ENCODE measurements at places on chromosomes 5 and 9.
A peak's percentile ranks its signal among the peaks of the same experiment; 100 is the strongest.

DNA sequence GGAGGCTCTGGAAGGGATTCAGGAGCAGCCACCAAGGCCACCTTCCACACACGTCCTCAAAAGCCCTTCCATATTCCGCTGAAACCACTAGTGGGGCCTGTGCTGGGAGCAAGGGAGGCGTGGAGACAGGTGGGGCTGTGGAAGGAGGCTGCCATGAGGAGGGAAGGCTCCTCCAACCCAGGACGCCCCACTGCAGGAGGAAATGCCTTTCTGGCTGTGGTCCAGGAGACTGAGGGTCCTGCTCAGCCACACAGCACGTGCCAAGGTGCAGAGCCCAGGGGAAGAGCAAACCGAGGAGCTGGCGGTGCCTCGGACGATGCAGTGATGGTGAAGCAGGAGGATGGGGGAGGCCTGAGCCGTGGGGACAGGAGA lies 49.5 kb downstream of the ADAMTS2 start:
- DNase-seq, result no peak

DNA sequence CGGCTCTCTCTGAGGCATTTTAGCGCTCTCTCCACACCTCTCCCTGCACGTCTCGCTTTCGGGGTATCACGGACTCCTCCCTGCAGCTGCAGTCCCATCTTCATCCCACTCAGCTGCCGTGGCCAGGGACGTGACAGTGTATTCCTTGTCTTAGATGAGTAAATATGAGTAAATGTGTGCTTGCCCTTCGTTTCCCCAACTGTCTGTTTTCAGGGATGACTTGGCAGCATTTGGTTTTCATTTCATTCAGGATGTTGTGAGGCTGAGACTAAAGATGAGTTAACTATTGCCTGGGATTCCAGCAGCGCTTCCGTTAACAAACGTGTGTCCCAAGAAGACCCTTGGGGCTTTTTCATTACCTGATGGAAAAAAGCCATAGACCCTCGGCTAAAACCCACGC lies 29.5 kb downstream of the GDNF start:
- peak; percentile 90 for DNase-seq

GRCh38 chr5:126449751-126450271 lies 26.6 kb downstream of the GRAMD2B start:
- peak; percentile 93 for DNase-seq

GRCh38 chr9:109286571-109286977 lies 34.3 kb downstream of the EPB41L4B start:
- peak; percentile 91 for DNase-seq

- DNase-seq, result peak; percentile 39
Observed at GRCh38 chr5:19018822-19019221, 969.2 kb downstream of the CDH18 start.

GRCh38 chr9:104795082-104795481 lies 31.2 kb downstream of the NIPSNAP3B start:
- no peak for DNase-seq

DNA sequence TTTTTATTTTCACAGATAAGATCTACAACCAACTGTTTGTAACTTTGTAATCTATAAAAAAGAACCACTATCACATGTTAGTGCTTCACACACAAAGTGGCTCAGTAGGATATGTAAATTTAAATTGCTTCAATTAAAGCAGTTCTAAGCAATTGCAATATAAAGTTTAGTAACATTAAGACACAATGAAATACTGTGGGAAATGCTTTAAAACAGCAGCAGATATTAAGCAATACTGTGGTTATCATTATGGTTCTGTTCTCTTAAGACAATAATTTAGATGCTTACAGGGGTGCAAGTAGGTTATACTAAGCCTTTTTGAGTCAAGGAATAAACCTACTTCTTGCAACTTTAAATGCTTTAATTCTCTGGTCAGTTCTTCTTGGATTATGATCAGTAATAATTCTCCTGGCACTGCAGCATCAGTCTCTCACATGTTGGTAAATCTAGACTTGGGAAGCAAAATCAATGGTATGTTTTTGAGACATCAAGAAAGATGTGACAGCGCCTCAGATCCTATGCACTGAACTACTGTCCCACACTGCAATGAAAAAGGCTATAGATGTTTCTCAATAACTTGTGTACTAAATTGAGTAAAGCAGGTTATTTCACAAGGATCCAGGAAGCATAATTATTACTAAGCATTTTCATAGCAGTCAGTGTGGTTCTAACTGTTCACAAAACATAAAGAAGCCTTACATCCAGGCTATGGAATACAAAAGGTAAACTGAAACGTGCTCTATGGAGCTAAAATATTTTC lies 338.7 kb upstream of the PDE4D start:
- DNase-seq, result no peak

GRCh38 chr9:136793086-136793946 lies 2.2 kb downstream of the TMEM141 start:
- DNase-seq, result no peak

DNA sequence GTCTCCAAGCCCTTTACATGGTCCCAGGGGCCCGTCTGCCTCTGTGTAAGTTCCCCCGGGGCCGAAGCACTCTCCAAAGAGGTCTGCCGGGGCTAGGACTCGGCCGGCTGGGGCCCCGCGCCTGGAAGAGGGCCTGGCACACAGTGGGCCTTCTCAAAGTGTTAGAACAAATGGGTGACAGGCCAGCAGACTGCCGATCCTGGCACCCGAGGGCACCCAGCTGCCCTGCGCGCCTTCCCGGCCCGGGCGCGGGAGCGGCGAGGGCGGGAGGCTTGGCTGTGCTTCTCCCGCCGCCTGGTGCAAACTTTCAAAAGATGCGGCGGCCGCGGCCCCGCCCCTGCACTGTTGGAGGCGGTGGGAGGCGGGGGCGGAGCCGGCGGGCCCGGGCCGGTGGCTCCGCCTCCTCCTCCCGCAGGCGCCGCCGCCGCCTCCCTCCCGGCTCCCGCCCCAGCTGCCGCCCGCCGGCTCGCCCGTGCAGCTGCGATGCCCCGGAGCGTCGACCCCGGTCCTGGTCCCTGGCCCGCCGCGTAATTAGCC lies at the start of gene NEURL1B:
TSS of gene NEURL1B (plus strand) at position 442 of the 537 bp plus-strand sequence. CDS start 144 bp downstream, outside the sequence.
- DNase-seq, result peak; percentile 72

DNA sequence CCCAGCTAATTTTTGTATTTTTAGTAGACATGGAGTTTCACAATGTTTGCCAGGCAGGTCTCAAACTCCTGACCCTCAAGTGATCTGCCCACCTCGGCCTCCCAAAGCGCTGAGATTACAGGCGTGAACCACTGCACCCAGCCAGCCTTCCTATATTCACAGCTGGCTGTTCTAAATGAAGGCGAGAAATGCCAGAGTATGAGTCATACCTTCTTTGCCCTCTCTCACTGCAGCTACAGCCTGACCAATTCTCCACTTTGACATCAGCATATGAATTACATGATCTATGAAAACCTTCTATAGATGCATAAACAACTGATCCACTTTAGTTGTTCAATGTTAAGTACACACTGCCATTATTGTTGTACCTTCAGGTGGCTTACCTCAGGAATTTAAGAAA lies 14.5 kb downstream of the APTX start:
- peak; percentile 17 for DNase-seq

GRCh38 chr5:36882250-36882649 lies 5.7 kb downstream of the NIPBL start:
- DNase-seq, result no peak

- DNase-seq, result no peak
Observed at GRCh38 chr5:56289602-56289987, 56.5 kb upstream of the ANKRD55 start.

GRCh38 chr5:172144291-172144815 lies 43.7 kb downstream of the STK10 start:
- DNase-seq, result no peak

DNA sequence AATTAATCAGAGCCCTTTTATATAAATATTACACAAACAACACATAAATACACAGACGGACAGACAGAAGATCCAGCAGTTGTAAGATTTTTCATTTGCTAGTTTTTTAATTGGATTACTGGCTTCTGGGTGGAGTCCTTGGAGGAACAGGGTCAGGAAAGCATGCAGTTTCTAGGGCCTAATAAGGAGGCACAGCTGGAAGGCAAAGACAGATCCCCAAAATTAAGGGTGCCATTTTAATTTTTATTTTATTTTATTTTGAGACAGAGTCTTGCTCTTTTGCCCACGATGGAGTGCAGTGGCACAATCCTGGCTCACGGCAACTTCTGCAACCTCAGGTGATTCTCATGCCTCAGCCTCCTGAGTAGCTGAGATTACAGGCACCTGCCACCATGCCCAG lies 49.5 kb downstream of the PTGS1 start:
- DNase-seq, result no peak

DNA sequence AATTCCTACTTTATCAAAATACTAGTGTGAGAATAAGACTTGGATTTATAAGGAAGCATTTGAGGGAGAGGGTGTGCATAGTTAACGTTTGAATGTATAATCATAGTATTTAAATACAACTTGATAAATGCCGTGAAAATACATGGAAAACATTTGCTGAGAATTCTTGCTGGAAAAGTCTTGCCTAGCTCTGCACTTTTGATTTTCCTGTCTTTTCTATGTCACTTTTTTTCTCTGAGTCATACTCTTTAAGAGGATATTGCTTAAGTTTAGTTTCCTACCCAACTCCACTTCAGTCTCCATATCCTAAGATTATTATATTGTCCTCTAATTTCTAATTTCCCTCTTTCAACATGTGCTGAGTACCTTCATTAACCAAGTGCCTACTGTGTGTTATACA lies 616.6 kb upstream of the SEMA6A start:
- no peak for DNase-seq

- DNase-seq, result no peak
Observed at GRCh38 chr5:2902742-2903297, 151.3 kb upstream of the IRX2 start.

GRCh38 chr5:150063638-150064037 lies 22.7 kb downstream of the CSF1R start:
- no peak for DNase-seq

GRCh38 chr9:137574192-137574591 lies 4.5 kb downstream of the DPH7 start:
- no peak for DNase-seq

- peak; percentile 48 for DNase-seq
Observed at GRCh38 chr5:115961381-115962238, 665 bp upstream of the LVRN start.

DNA sequence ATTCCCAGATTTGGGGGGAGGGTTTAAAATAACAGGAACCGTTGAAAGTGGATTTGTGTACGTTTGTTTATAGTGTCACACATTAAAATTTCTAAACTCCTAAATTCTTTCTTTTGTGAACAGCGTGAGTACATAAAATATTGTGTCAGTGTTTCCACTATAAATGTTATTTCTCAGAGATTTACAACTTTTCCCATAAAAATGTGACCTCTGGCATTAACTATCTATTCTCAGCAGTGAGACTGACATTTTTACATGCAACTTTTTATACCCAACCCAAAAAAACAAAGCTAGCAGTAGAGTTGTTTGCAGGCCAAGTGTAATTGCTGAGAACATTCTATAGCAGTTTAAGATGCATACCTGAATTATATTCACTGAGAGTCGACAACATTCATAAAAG lies 757.0 kb upstream of the ADAMTS16 start:
- DNase-seq, result no peak

DNA sequence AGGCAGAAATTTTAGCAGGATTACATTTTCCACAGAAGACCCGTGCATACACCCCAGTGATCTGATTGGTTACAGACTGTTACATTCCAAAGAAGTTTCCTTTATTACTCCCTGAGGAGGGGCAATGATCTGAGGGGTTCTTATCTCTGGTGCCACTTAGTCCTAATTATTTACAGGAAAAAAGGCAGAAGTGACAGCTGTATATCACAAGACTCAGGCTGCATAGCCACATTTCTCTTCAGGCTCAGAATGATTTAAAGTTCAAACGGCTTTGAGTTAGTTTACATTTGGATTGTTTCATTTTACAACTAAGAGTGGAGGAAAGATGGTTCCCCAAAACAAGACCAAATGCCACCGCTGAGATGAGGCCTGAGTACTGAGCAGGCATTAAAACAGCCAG lies 17.3 kb downstream of the NAIF1 start:
- no peak for DNase-seq

GRCh38 chr5:7856855-7857254 lies 5.9 kb upstream of the CFAP90 start:
- DNase-seq, result peak; percentile 42

GRCh38 chr9:77649109-77649812 lies 1.1 kb upstream of the GNA14 start:
- DNase-seq, result peak; percentile 50

DNA sequence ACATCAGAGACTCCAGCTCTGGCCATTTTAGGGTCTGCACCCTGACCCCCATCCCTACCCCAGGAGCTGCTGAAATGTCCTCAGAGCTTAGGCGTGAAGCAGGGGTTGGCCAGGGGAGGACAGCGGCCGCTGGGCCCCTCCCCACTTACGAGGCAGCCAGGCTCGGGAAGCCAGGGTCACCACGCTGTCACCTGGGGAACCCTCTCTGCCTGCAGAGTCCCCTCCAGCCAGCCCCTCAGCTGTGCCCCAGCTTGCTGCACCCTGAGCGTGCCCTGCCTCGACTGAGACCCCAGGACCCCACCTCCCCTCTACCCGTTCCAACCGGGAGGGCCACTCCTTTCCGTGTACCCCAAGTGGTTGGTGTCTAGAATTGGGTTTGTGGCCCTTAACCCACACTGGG lies 2.7 kb downstream of the LCN10 start:
- DNase-seq, result no peak

- no peak for DNase-seq
Observed at GRCh38 chr9:38687389-38687842, 32.5 kb downstream of the FAM240B start.

DNA sequence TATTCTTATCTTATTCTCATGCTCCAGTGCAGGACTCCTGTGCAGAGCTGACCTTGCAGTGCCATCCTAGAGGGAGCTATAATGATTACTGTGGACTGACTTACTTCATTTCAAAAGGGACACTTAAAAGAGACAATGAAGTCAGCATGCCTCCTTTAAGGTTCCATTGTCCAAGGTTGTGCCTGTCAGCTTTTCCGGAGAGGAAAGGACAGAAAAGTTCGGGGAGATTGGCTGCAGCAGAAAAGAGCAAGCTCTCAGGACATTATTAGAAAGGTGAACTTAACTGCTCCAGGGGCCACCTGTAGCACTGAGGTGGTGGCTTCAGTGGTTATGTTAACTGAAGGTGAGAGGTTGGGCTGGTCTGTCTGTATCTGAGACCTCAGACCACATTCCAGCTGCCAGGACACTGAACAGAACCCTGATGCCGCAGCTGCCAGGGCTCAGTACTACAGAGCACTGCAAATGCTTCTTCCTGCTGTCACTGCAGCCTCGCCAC lies 112.9 kb downstream of the ST8SIA4 start:
- DNase-seq, result peak; percentile 14

GRCh38 chr5:132779961-132780360 lies 2.9 kb upstream of the SEPTIN8 start:
- no peak for DNase-seq

DNA sequence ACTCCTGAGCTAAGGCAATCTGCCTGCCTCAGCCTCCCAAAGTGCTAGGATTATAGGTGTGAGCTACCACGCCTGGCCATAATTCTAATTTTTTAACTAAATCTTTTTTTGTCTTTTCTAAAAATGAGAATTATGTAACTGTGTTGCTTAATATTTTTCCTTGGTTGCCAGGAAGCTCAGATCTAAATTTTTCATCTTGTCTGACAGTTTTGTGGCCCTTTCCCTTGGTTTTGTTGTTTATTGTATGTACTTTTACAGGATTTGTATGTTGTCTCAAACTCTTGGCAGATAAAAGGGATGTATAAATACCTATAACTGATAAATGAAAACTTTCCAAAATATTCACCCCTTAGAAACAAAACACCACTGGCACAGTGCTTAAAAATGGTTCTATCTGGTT lies 88.2 kb upstream of the KLF9 start:
- DNase-seq, result no peak

All from ELR (cell line).